B cell (primary cell): ENCODE measurements at places on chromosomes 6 and 20. TPM values are rescaled to one million over a fixed set of nuclear protein-coding genes. Genes with fewer than 3 reads are reported as not detected.

DNA sequence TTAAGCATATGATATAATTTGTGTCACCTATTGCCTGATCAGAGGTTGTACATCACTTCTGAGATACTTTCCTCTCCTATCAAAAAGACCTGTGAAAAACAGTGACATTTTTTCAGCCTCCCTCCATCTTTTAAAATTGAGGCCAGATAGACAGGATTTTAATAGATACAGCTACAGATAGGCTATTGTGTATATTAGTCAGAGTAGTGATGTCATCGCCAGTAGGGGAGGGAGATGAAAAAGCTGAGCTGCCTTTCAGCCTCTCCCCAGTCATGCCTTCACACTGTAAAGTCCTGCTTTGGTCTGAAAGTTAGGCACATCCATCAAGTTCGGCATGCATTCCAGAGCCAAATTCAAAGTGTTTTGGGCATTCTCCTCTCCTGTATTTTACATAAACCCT lies 7.9 kb upstream of the PABPC1L start:
- H3K36me3 ChIP-seq = peaks cover 7% of the 10 kb centered on the region
- H3K4me3 ChIP-seq = no peak overlapping the region
- H3K27ac ChIP-seq = no peak overlapping the region
- H3K4me1 ChIP-seq = peaks cover 21% of the 10 kb centered on the region

DNA sequence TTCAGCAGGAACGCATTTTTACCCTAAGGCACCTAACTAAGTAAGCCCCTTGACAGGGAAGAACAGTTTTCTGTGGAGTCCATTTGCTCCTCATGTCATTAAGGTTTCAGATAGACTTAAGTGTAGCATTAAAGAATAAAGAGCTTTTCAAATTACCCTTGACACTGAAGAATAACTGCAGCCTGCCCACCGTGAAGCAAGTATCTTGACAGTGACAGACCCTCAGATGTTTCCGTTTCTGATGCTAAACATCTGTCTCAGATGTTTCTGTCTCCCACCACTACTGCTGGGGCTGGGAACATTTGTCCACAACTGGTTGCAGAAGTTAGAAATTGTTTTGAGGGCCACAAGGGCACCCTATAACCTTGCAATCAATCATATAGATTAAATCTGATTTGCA lies 50.0 kb downstream of the SNAP25 start:
- no peak overlapping the region for H3K27ac ChIP-seq
- H3K36me3 ChIP-seq = no peaks in the 10 kb centered on the region
- H3K4me3 ChIP-seq = no peak overlapping the region
- DNase-seq = no peak
- H3K4me1 ChIP-seq = no peaks in the 10 kb centered on the region

GRCh38 chr6:89310929-89311328 lies 4.2 kb downstream of the GABRR2 start:
- DNase-seq = no peak
- peaks cover 1% of the 10 kb centered on the region for H3K36me3 ChIP-seq
- H3K27ac ChIP-seq = no peak overlapping the region
- no peak overlapping the region for H3K4me3 ChIP-seq
- H3K27me3 ChIP-seq = no peaks in the 10 kb centered on the region

- H3K27ac ChIP-seq = no peak overlapping the region
- no peak overlapping the region for H3K4me3 ChIP-seq
- H3K36me3 ChIP-seq = no peaks in the 10 kb centered on the region
- H3K27me3 ChIP-seq = no peaks in the 10 kb centered on the region
- peaks cover 25% of the 10 kb centered on the region for H3K4me1 ChIP-seq
- DNase-seq = no peak
Observed at GRCh38 chr6:21193790-21194475, 399.6 kb upstream of the SOX4 start.

RWDD2A gene
- polyA plus RNA-seq = 1.2 and 1.5 TPM in 2 replicates
